ENCODE measurements at places on chromosomes 6 and 20. TPM values are rescaled to one million over a fixed set of nuclear protein-coding genes. Genes with fewer than 3 reads are reported as not detected.

DNA sequence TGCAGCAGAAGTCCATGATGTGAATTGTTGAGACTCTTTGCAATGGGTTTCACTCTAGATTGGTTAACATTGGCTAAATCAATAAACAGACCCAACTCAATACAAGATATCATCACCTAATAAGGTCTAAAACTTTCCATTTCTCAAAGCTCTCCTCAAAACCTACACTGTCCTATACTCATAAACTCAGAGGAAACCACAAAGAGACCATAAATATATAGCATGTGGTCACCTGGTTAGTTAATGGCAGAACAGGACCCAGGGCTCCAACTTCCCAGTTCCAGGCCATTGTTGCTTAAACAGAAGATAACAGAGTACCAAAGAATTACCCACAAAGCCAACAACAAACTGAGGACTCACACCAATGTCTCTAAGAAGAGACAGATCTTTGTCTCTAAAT lies 12.0 kb downstream of the RTN4IP1 start:
- H3K36me3 ChIP-seq = peaks cover 11% of the 10 kb centered on the region
- H3K4me1 ChIP-seq = no peaks in the 10 kb centered on the region
- no peak for DNase-seq
- no peaks in the 10 kb centered on the region for H3K27me3 ChIP-seq
- no peak overlapping the region for H3K4me3 ChIP-seq

DNA sequence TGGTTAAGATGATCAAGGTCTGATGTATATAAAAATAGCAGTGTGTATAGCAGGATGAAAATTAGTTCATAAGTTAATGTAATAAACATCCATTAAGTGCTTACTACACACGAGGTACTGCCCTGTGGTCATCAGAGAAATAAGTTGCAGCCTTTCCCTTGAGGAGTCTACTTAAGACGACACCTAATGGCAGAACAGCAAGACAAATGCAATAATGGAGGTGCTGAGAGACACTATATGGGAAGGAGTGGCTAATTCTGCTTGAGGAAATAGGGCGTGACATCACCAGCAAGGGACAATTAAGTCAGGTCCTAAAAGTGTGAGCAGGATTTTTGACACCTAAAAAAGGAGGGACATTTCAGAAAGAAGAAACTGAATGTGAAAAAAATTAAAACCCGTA lies 75.2 kb downstream of the BACH2 start:
- H3K36me3 ChIP-seq = no peaks in the 10 kb centered on the region
- H3K4me1 ChIP-seq = peaks cover 34% of the 10 kb centered on the region
- no peak overlapping the region for H3K4me3 ChIP-seq
- H3K27ac ChIP-seq = no peak overlapping the region

The ULBP2 gene
- polyA plus RNA-seq = 5.0 TPM

The RSPH9 gene
- 0.05 TPM for polyA plus RNA-seq

The PSORS1C1 gene
- 3.0 TPM for polyA plus RNA-seq

The CRIP3 gene
- polyA plus RNA-seq = not detected

Data from SK-N-SH (cell line).